ENCODE measurements at places on chromosomes 6 and 20.

GRCh38 chr6:170452767-170453545 is 100.2 kb downstream of the PSMB1 start:
- no peak for DNase-seq

DNA sequence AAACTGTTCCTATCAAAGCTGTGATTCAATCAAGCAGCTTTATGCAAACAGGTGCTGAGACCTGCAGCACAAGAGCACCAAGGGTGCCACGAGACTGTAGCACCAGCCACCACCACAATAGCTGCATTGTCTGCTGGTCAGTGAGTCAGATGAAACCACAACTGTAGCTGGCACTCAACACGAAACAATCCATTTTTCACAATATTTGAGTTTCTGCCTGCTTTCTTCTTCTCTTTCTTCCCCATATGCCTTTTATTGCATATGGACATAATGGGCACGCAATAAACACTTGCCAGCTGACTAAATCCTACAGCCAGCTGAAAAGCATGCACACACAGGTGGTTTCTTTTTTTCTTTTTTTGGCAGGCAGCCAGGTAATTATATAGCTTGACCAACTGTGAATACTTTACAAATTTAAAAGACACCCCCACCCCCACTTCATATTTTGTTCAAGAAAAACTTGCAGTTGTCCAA is 16.6 kb downstream of the SLC2A12 start:
- no peak for DNase-seq

- no peak for DNase-seq
These were observed 21.2 kb upstream of the ELOVL5 start for GRCh38 chr6:53369876-53370515.

- DNase-seq: no peak
These were observed 48.9 kb downstream of the DUSP22 start for GRCh38 chr6:340991-341827.

GRCh38 chr6:49339096-49339495 is 124.0 kb downstream of the MMUT start:
- DNase-seq: no peak

DNA sequence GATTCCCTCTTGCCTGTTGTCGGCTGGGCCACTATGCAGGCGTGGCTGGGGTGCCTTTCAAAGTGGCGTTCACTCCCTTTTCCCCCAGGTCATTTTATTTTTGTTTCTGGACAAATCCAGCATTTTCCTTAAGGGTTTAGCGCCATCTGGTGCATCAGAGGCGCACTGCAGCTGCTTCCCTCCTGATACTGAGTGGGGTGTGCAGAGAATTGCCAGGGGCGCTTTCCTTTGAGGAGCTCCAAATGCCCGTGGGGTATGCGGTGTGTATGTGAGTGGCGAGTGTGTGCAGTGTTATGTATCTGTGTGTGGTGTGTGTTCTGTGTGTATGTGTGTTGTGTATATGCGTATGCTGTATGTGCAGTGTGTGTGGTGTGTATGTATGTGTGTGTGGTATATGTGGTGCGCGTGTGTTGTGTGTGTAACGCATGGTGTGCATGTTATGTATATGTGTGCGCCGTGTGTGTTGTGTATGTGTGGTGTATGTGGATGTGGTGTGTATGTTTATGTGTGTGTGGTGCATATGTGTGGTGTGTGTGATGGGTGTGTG is 100.1 kb upstream of the AGPAT4 start:
- peak; percentile 41 for DNase-seq

DNA sequence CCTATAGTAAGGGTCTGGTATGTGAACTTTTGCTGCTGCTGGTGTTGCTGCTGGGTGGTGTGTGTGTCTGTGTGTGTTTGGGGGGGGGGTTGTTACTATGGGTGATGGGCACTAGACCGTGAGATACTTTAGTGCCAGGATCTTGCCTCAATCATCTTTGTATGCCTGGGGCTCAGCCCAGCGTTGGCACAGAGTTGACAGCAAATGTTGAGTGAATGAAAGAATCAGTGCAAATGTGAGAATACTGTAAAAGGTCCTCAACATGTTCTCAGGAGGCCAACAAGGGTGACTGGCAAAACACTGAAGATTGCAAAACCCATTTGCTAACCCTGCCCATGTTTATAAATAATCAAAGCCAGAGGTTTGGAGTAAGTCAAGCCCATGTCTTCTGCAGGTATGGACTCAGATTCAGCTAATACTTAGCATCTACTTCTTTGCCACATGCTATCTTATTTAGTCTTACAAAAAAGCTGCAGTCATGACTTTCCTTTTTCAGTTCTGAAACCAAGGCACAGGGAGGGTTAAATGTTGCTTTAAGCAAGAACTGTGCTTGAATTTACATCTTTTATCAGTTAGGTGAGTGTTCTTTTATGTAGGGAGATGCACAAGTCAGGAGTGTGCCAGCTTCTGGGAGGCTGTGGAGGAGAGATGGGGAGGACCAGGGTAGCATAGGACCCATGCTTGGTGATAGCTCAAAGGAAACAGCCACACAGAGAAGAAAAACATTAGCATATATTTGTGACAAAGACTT is 125.3 kb upstream of the SPACA1 start:
- DNase-seq: no peak

DNA sequence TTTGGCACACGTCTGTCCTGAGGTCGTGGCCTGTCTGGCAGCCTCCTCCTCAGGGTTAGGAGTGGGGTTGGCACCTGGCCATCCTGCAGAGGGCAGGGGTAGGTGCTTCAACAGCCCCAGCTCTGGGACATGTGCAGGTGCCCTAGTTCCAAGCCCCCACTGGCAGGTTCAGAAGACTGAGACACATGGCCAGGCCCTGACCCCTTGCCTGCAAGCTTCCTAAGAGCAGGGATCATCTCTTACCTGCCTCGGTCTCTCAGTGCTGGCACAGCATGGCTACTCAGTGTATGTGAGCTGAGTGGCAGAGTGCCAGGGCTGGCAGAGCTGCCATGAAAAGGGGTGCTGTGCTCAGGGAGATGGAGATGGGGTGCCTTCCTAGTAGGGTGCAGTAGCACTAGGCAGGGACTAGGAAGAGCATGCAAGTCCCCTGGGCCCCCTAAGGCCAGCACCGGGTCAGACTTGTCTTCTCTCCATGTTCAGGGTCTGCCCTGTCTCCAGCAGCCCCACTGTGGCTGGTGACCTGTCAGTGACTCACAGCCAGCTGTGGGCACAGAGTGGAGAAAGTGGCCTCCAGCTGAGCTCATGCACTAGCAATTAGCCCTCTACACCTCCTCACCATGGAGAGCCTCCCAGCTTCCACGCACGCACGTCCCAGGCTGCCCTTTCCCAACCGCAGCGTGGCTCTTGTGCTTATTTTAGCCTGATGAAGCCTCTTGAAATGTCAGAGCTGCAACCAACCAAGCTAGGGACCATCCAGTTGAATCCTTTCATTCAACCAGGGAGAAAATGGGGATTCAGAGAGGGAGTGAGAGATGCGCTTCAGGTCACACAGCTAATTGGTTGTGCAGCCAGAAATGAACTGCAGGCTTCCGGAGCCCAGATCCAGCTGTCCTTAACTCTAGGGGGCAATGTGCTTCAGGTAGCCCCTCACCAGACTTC is 116.6 kb downstream of the MRPL14 start:
- no peak for DNase-seq

DNA sequence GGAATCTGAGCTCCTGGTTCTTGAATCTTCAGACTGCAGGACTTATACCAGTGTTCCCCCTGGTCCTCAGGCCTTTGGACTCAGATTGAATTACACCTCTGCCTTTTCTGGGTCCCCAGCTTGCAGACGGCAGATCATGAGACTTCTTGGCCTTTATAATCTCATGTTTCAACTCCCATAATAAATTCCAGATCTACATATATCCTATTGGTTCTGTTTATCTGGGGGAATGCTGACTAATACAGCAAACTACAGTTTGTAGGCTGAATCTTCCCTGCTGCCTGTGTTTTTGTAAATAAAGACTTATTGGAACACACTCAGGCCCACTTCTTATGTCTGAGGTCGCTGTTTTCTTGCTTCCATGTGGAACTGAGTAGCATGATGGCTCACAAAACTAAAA is 184.7 kb downstream of the HDGFL1 start:
- no peak for DNase-seq

- no peak for DNase-seq
These were observed 254.7 kb downstream of the NFATC2 start for GRCh38 chr20:51287628-51288413.

- DNase-seq: no peak
These were observed 2.0 kb downstream of the COL9A3 start for GRCh38 chr20:62818592-62819493.

- DNase-seq: no peak
These were observed 220.3 kb downstream of the NRN1 start for GRCh38 chr6:5786321-5786968.

- DNase-seq: no peak
These were observed 169.4 kb downstream of the CDK19 start for GRCh38 chr6:110645685-110646418.

- DNase-seq: no peak
These were observed 15.3 kb downstream of the TNFAIP3 start for GRCh38 chr6:137882225-137882961.

DNA sequence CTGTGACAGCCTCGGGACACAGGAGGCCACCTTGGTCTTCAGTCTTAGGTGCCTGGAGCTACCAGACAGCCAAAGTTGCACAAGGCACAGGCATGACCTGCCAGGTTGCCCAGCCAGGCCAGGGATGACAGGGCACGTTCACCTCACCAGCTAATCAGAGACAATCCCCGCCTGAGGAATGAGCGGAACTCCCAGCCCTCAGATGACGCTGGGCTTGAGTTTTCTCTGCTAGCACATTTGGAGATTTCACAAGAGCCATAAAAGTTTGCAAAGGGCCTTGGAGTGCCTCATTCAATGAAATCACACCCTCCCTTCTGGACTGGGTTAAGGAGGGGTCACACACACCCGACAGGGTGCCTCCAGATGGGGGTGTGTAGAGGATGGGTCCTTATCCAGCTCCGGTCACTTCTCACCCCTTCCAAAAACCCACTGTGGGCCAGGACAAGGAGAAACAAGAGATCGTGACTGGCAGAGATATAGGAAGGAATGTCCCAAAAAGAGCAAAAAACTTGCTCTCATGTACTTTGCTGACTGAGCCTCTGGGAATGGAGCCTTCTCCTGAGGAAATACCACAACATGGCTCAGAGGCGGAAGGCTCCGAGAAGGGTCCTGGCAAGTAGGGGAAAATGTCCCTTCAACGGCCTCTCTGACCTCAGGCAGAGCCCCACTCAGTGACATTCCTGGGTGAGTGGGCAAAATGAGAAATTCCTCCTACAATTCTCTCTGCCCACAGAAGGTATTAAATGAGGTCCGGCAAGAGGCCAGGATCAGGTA is 121.6 kb downstream of the ISM1 start:
- no peak for DNase-seq

DNA sequence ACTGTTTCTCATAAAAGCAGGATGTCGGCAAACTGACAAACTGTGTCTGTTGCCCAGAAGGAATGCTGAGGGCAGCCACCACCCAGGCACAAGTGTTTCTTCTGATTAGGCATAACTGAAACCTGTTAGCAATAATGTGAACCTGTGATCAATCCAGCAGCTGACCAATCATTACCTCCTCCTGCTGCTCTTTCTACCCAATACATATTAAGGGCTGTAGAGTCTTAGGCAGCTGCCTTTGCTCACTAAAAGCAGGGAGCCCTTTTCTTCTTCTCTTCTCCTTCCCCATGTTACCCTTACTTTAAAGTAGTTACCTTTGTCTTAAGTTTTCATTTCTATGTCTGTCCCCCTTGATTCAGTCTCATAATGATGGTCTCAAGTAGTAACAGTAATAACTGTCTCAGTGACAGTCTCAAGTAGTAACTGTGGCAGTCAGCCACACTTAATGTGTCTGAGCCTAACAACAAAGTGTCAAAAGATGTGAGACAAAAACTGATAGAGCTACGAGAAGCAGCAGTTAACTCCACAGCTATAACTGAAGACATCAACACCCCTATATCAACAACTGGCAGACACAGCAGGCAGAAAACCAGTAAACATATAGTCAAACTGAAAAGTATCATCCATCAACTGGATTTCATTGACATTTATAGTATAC is 37.0 kb downstream of the RANBP9 start:
- DNase-seq: no peak

GRCh38 chr6:14456941-14457340 is 339.4 kb downstream of the CD83 start:
- no peak for DNase-seq

GRCh38 chr6:93932175-93932574 is 512.8 kb upstream of the EPHA7 start:
- no peak for DNase-seq

- DNase-seq: no peak
These were observed 228.3 kb upstream of the ECI2 start for GRCh38 chr6:4363656-4364055.

DNA sequence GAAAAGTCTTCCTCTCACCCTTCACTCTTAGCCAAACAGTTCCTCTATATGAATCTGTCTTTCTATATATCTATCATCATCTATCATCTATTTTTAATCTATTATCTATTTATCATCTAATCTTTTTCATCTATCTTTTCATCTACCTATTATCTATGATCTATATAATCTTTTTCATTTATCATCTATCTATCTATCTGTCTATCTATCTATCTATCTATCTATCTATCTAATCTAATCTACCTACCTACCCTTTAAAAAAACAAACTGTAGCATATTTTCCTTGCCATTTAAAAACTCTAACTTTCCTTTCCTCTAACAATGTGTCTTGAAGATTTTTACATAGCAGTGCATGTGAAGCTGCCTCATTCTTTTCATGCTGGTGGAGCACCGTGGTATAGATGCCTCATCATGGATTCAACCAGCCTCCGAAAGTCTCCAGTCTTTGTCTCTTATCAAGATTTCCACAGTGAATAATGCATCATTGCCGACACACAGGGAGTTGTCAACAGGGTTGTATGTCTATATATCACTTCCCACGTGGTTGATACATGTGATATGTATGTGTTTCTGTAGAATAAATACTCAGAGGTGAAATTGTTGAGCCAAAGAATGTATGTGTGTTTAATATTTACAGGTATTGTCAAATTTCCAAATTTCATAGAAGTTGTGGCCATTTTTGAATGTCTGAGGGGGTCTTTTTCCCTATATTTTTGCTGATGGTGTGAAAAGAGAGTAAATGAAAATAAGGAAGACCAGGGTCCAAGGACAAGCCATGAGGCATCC is 51.3 kb downstream of the VEGFA start:
- DNase-seq: no peak

- DNase-seq: no peak
These were observed 598 bp downstream of the HLA-B start for GRCh38 chr6:31356216-31356945.

DNA sequence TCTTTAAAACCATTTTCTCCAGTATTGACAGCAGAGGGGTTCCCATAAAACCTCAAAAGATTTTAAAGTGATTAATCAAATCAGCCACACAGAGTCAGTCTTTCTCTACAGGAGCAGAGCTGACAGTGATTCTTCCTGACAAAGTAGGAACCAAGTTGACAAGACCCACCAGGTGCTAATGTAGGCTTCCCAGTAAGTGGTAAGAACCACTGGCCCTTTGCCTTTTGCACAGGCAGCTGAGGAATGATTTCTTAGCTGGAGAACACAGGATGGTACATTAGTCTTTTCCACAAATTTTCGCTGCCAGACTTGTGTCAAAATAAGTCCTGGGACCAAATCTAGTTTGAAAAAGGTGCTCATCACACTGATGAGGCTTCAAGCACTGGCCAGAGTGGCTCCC is 95.8 kb downstream of the ARMC2 start:
- DNase-seq: no peak

- DNase-seq: no peak
These were observed 151.9 kb downstream of the CFAP61 start for GRCh38 chr20:20204256-20204655.

Measured in stimulated activated CD4-positive, alpha-beta T cell treated with anti-CD3 and anti-CD28 coated beads, Interleukin-1b, Interleukin-23, amount 100 ng/mL, for 24 hours (primary cell).